Left renal cortex interstitium (tissue), 4 donors: ENCODE measurements at places on chromosomes 2 and 18. TPM values are rescaled to one million over a fixed set of nuclear protein-coding genes. Genes with fewer than 3 reads are reported as not detected.

DNA sequence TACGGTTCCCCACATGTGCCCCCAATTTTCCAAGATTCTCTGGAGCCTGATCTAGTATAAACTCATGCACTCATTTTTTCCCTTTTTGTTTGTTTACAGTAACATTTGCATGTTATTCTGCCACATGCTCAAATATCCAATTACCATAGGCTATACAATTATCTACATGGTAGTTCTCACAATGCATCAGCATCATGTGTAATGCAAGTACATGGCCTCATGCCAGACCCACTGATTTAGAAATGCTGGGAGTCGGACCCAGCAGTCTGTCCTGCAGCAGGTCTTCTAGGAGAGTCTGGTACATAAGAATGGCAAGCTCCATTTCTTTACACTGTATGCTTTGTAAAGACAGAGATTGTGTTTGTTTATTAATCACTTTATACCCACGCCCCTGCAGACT, 107.7 kb downstream of the CBLN2 start:
- DNase-seq, result no peak

DNA sequence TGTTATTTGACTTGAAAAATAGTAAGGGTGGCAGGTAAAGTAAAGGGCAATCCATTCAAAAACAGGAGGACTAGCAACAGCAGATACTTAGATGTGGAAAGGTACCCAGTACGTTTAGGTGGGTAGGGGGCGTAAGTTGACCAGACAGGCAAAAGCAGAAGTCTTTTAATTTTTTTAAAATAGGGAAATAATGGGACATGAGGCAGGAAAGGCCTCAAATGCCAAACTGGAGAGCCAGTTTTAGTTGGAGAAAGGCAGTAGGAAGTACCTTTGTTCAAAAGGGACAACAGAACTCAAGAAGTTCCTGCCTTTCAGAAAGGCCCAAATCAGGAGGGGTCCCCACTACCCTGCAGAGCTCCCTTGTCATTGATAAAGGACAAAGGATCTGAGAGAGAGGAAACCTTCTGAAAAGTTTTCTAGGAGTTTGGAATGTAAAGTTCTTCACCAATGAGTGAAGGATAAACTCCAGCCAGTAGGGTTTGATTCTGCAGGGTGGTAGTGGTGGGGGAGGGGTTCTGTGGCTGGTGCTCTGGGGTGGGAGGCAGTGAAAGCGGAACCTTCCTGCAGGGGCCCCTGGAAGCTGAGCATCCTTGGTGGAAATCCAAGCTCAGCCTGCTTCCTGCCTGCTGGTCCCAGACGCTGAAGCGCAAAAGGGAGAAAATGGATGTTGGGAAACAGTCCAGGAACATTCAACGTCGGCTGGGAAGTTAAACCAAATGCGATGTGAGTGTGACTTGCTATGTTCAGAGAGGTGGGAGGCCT, 40.1 kb downstream of the TMEM17 start:
- no peak for DNase-seq

- DNase-seq, result no peak
Measured at GRCh38 chr2:135169900-135170753, 118.0 kb downstream of the RAB3GAP1 start.

- DNase-seq, result no peak
Measured at GRCh38 chr2:163734881-163735684, 725 bp downstream of the FIGN start.

- no peak for DNase-seq
Measured at GRCh38 chr2:86396291-86396785, 44.8 kb upstream of the KDM3A start.

DNA sequence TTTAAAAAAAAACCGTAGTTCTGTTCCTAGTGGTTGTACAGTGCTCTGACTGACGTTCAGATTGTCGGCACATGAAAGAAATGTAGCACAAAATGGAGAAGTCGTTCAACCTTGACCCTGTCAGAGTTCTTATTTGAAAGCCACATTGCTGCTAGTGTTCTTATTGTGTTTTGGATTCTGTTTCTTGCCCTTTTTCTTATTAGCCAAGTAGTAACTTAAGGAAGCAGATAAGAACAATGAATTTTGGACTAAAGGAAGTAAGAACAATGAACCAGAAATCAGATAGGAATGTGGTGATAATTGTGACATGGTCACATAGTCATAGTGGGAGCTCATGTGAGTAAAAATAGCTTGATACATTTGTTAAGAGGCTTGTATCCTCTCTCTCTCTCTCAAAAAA, 45.9 kb downstream of the RPIA start:
- DNase-seq, result no peak

GRCh38 chr2:9707008-9707407, 76.2 kb upstream of the YWHAQ start:
- DNase-seq, result no peak

- DNase-seq, result no peak
Measured at GRCh38 chr2:46120792-46121555, 176.2 kb upstream of the EPAS1 start.

- DNase-seq, result no peak
Measured at GRCh38 chr2:239772721-239773120, 252.4 kb downstream of the NDUFA10 start.

DNA sequence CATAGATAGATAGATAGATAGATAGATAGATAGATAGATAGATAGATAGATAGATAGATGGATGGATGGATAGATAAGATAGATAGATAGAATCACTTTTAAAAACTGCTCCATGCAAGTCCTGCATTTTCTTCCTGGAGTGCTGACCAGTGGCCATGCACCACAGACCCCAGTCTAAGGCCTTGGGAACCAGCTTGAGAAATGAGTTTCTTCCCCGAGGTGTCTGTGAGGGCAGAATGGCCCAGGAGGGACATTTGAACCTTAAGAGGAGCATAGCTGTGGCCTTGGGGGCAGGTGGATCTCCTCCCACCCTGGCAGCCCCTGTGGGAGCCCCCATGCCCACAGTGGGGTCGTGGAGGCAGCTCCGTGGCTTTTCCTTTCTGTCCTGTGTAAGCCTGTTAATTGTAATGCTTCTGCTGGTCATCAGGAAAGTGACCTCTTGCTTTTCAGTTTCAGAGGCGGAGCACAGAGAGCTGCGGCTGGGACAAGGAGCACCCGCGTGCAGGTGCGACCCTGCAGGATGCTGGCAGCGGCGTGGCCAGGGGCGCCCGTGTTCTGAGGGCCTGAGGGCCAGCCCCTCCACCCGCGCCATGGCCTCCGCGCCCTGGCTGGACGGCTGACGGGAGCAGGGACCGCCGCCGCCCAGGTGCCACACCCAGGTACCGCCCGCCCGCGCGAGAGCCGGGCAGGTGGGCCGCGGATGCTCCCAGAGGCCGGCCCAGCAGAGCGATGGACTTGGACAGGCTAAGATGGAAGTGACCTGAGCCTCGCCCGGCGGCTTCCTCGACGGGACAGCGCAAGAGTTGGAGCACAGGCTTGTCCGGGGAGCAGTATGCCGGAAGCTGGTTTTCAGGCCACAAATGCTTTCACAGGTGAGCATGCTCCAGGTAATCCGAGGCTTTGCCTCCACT, 168.6 kb downstream of the LDLRAD4 start:
- no peak for DNase-seq

DNA sequence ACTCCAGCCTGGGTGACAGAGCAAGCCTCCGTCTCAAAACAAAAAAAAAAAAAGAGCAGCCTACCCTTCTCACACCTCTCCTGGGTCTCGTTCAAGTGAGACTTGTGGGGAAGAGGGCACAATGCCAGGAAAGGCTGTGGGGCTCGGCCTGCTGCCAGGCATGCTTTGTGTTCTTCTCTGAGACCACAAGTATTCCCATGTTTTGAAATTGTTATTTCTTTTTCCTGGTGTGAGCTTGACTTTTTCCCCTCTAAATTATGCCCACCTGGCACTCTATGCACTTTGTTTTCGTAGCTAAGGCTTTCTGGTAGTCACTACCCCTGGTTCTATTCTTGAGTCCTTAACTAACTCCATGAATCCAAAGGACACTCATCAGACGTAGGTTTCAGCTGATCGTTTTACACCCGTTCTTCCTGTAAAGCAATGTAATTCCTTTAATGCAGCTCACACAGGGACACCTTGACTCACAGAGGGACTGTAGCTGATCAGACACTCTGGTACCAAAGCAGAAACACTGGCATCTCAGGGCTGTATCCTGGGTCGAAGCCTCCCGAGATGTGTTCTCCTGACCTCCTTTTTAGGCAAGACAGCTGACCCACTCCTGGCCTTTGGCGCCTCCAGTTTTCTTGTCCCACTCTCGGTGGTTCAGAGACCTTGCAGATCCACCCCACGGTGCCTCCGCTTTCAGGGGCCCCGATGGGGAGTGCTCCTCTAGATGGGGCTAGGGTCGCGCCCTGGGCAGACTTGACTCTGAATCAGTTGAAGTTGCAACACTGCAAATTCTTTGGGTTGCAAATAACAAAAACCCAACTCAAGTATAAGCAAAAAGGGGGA, 193.3 kb upstream of the AGAP1 start:
- no peak for DNase-seq

GRCh38 chr2:149733936-149734685, 146.5 kb upstream of the MMADHC start:
- DNase-seq, result no peak

- no peak for DNase-seq
Measured at GRCh38 chr2:8303322-8303832, 378.5 kb upstream of the ID2 start.

- no peak for DNase-seq
Measured at GRCh38 chr2:16238001-16238761, 297.8 kb downstream of the MYCN start.

DNA sequence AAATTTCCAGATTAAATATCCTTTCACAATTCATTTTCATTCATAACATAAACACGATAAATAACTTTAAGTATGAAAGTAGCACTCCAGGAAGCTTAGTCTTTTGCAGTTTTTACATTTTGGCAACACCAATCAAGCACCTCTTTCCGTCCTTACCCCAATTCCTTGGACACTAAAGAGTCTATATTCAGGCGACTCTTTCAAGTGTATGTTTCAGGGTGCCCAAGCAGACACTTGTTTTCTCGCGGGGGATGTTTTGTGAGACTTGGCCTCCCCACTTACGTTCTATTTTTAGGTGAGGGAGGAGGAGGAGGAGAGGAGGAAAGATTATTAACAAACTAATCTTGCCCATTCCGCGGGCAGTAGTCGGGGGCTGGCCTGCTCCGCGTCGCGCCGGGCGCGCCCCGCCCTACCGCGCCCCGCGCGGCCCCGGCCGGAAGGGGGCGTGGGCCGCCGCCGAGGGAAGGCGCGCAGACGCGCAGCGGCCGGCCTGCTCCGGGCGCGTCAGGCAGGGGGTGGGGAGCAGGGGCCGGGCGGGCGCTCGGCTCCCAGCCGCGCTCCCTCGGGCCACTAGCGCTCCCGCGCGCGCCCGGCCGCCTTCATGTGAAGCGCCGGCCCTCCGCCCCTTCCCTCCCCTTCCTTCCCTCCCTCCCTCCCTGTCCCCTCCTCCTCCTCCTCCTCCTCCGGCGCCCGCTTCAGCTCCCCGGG, at the start of gene ITPRID2:
Gene ITPRID2, plus strand, starts transcription at position 473 of the 708 bp plus-strand sequence. CDS start 337 bp downstream, outside the sequence.
- DNase-seq, result no peak

DNA sequence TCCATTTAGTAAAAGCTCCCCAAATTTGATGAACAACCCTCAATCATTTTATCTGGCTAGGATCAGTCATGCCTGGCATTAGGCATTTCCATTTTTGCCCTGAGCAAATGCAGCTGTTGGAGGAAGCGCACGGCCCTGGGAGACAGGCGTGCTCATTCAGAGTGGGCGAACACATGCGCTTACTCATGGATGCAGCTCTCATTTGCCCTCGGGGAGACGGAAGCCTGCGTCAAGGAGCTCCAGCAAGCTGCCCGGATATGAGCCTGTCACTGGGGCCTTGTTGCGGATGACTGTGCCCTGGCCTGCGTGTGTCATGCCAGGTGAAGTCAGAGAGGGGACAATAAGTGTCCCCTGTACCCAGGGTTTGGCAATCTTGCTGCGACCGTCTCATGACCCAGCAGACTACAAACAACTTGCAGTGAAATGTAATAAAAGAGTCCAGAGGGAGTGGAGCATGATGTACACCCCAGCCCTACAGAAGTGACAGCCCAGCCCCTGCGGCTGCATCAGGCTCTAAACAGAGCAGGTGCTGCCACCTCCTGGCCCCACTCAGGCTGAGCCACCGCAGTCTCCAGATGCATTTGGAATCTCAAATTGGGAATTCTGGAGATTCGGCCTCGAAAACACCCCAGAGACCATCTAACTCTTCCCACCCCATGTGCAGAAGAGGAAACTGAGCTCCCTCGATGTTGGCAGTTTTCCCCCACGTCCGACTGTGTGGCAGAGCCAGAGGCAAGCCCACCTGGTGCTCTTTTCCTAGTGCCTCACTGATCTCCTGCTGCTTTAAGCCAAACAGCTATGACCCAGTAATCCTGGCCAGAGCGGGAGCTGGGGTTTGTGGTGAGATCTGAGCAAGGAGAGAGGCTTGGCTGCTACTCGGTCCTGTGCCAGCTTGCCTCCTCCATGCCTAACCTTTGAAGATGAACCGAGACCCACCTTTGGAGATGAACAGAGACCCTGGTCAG, 105.0 kb upstream of the ALK start:
- peak; percentile 19 for DNase-seq

GRCh38 chr2:151043484-151043883, 218.2 kb downstream of the RBM43 start:
- DNase-seq, result no peak

- DNase-seq, result no peak
Measured at GRCh38 chr18:23983112-23983511, 31.4 kb upstream of the TTC39C start.

DNA sequence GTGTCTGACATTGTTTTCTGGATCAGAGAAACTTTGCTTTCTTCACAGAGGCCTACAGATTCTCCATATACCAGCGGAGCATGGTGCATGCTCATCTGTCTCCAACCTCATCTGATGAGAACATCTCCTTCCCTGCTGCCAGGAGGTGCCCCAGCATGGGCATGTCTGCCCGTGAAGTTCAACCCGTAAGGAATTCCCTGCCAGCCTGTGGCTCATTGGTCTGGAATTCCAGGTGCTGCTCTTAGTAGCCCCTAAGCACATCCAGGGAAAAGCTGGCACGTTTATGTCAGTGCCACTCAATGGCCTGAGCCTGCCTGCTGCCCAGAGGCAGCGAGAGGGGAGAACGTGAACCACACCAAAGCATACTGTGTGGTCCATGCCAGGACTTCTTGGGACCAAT, 1.7 kb upstream of the SP100 start:
- no peak for DNase-seq

- DNase-seq, result no peak
Measured at GRCh38 chr2:229057976-229058553, 213.0 kb downstream of the PID1 start.

Gene PDE11A
- polyA plus RNA-seq, result 4.6 TPM

Gene C2orf78
- polyA plus RNA-seq, result not detected

Gene TUBB8B
- 1.4 TPM for polyA plus RNA-seq

Gene EML6
- 16.2 TPM for polyA plus RNA-seq

Gene CAPN14
- polyA plus RNA-seq, result not detected

Gene GDF7
- 3.2 TPM for polyA plus RNA-seq

Gene IL1R1
- 28.5 TPM for polyA plus RNA-seq

Gene TM4SF20
- 0.12 TPM for polyA plus RNA-seq

Gene FBLN7
- polyA plus RNA-seq, result 15.6 TPM

Gene BCL11A
- 12.4 TPM for polyA plus RNA-seq

Gene CPS1
- 3.2 TPM for polyA plus RNA-seq

Gene PRADC1
- 14.8 TPM for polyA plus RNA-seq
